ENCODE measurements at places on chromosomes 12 and 14.

DNA sequence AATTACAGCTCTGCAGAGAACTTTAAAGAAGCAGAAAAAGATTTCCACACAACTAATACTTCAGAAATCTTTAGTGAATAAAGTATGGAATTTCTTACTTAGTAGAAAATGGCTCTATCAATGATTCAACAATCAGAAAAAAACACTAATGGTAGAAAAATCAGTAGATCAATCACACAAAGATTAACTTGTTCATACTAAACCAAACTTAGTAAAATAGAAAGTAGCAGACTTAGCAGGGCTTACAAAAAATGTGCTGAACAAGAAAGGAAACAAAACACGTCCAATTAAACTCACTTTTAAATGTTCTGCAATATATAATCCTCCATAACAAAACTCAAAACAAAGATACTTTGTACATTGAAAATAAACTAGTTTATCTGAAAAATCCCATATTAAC, 38.9 kb downstream of the CEP128 start:
- no peak for DNase-seq

- DNase-seq, result no peak
Measured at GRCh38 chr12:4407136-4407535, 27.6 kb upstream of the FGF23 start.

- DNase-seq, result no peak
Measured at GRCh38 chr14:99574099-99574880, 29.7 kb downstream of the CCDC85C start.

DNA sequence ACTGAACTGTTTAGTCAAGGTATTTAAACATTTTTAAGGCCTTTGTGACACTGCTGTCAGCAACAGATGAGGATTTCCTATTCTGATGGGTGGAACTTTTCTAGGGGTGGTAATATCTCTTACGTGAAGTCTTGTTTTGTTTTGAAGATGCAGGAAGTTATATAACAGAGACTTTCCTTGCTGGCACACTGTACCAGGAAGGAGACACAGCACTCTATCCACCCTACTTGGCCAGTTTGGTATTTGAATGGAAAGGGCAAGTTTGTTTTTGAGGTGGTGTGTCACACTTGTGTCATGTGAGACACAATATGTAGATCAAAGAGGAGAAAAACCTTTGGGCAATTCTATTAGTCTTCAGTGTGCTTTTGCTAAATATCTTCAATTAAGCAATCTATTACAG, 51.6 kb upstream of the SRP54 start:
- no peak for DNase-seq

DNA sequence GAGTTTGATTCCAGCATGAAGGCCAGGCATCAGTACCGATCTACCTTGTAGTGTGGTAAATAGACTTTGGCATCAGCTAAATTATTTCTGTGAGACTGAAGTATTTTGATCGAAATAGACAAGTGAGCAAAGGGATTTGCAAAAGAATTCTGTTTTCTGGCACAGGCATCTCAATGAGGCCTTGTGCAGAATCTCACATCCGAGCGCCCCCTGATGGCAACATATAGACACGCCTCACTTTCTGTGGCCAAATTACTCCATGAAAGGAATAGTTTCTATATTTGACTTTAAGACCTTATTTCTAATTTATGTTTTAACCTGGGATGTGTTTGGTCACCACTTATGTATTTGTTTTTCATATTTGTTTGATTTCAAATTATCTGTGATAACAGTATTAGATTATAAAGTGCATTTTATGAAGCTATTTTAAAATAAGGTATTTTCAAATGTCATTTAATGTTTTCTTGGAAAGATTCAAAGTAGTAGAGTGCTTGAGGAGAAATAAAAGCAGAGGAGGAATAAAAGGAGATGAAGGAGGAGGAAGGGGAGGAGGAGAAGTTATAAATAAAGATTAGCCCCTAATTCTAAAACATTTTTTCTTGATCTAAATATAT, 731.9 kb downstream of the NRXN3 start:
- DNase-seq, result no peak

GRCh38 chr14:68950111-68950510, 29.0 kb downstream of the ACTN1 start:
- DNase-seq, result no peak

GRCh38 chr12:30953257-30953656, 26.7 kb downstream of the TSPAN11 start:
- no peak for DNase-seq

GRCh38 chr12:119668324-119668841, 450 bp downstream of the PRKAB1 start:
- no peak for DNase-seq

- no peak for DNase-seq
Measured at GRCh38 chr12:128842579-128842978, 10.7 kb upstream of the GLT1D1 start.

DNA sequence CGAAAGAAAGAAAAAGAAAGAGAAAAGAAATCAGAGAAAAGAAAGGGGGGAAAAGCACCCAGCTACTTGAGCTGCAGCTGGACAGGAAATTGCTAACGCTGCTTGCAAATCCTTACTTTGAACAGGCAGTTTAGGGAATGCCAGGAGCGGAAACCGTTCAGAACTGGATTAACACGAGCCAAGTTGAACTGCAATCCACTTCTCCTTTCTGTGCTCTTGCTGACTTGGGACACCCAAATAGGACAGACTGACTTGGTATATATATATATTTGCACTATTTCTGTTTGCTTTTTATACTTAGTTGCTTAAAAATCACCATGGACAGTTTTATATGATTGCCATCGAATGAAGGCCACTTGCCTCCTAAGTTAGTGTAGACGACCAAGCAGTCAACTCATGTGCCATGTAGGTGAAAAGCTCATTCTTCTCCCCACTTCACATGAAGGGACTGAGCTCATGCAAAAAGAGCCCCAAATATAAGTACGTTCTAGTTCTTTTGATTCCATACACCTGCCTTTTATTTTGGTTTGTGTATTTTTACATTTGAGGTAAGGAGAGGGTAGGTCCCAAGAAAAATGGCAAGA, 5.5 kb downstream of the DUSP6 start:
- no peak for DNase-seq

- no peak for DNase-seq
Measured at GRCh38 chr14:101538878-101539277, 22.4 kb upstream of the DIO3 start.

GRCh38 chr12:56046027-56046780, 4.5 kb downstream of the RPS26 start:
- no peak for DNase-seq

DNA sequence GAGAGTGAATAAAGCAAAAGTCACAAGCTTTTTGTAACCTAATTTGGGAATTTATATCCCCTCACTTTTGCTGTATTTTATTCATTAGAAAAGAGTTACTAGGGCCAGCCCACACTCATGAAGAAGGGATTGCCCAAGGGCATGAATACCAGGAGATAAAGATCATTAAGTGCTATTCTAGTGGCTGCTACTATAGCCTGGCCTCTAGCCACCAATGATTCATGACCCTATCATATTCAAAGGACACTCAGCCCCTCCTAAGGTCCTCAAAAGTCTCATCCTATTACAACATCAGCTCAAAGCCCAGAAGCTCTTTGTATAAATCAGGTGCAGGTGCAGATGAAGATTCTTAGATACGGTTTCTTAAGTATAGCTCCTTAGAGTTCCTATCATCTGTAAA, 518.1 kb downstream of the TRHDE start:
- DNase-seq, result no peak

DNA sequence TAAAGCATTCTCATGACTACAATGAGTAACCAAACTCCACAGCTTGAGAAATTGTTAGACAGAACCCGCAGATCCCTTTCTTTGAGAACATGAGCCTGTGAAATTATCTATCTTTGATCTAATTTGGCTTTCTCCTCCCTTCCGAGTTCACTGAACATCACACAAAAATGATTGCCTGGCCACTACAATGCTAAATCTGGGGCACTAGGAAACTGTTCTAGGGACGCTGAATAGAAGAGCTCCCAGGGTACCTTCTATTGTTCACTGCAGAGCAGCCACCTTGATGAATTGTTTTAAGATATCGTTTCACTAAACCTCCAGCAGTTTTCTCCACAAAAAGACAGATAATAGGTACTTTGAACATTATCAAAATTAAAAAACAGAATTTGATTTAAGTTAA, 47.5 kb downstream of the SINHCAF start:
- no peak for DNase-seq

GRCh38 chr14:33566082-33566481, 384.8 kb downstream of the EGLN3 start:
- no peak for DNase-seq

DNA sequence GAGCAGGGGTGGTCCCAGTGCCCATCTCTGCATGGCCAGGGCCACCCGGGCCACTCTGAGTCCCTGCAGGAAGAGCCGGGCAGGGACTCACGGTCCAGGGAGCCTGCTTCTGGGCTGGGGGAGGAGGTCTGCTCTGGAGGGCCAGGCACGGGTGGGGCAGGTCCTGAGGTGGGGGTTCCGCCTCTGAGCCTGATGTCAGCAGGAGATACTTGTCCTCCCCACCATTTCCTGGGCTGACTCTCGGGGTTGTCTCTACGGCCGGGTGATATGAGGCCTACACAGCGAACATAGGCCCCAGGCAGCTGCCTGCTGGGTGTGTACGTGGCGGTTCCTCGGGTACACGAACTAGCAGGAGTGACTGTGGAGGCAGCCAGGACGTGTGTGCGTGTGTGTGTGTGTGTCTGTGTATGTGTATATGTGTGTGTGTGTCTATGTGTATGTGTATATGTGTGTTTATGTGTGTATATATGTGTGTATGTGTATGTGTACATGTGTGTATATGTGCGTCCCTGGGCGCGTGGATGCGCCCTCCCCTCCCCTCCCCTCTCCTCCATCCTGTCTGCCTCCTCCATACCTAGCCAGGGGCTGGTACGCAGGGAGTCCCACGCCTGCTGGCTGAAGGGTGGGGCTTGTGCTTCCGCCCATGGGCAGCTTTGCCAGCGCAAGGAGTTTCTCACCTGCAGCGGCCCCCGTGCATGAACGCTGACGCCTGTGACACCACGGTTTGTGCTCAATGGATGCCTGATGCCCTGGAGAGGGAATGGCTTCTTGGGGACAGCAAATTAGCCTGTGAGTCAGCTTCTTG, 30.4 kb upstream of the TRAF3 start:
- DNase-seq, result no peak

DNA sequence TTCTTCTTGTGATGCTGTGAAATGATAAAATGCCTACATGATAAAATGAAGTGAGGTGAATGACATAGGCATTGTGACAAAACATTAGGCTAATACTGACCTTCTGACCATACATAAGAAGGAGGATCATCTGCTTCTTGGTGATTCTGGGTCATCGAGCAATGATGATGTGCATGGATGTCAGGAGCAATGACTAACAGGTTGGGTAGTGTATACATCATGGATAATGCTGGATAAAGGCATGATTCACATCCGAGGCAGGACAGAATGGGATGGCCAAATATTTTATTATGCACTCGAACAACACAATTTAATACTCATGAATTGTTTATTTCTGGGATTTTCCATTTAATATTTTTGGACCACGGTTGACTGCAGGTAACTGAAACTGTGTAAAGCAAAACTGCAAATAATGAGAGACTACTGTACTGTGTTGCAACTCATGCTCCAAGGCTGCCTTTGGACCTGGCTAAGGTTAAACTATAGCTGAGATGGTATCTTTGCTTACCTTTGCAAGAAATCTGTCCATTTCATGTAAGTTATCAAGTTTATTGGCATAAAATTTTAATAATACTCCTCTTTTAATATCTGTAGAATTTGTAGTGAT, 7.6 kb upstream of the SLC25A21 start:
- DNase-seq, result no peak

DNA sequence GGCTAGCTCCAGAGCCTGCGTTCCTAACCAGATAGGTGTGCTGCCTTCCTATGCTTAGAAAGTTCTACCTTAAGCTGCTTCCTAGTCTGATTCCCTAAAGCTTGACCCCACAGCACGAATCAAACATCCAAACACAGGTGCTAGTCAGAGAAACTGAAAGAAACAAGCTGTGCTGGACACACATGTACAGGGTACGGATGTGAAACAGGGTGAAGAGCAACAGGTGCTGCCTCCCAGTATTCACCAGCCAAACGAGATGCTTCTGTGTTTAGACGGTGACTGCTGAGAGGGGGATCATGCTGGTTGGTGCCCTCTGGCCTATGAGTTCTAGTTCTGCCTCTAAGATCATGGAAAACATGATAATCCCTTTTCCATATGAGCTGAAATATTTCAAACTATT, 105.3 kb downstream of the GRIP1 start:
- DNase-seq, result no peak

- DNase-seq, result peak; percentile 49
Measured at GRCh38 chr14:102323102-102323501, 3.6 kb downstream of the ZNF839 start.
